ENCODE measurements at places on chromosomes 4 and X.

DNA sequence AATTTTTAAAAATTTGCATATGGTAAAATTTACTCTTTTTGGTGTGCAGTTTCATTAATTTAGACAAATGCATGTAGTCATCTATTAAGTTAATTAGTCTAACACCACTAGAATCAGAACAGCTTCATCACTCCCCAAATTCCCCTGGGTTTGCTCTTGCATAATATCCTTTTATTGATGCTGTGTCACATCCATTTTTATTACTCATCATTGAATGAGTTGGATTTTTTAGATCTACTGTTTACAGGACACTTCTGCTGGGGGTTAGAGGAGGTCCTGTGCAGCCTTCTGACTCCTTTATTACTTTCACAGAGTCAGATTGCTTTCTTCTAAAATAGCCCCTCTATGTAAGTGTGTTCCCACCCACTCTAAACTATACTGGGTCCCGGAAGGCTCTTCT, 65.9 kb downstream of the MTHFD2L start:
- DNase-seq: no peak

GRCh38 chr4:165927815-165928214, 54.8 kb downstream of the TLL1 start:
- DNase-seq: no peak

DNA sequence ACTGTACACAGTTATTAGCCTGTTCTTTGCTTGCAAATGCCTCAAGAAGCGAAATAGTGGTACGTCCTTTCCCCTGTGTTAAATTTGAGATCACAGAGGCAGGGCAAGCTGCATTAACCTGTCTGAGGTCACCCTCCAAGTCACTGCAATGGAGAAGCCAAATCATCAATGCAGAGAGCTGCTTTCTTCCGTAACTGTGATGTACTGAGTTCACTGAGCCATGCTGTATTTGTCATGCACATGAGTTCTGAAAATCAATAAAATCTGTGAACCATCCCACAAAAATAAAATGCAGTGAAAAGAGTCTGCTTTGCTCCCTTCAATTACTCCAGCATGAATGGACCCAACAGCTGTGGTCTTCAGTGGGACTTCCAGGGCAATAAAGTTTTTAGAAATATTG, 393.5 kb downstream of the KCNIP4 start:
- no peak for DNase-seq

DNA sequence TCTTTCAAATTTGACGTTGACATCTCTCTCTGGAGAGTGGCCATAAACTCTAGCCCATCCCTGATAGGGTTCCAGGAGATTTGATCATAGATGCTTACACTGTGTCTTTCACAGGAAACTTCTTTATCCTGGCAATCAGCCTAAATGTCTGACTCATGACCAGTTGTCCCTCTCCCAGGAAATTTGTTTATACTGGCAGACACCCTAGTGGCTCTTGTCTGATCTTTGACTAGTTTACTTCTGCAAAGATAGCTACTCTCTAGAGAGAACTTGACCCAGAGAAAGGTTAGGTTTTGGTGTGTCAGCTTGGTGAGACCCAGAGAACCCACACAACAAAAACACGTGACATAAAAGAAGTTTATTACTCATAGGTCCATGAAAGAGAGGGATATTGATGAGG, 509.8 kb downstream of the CENPC start:
- no peak for DNase-seq

GRCh38 chr4:140659943-140660700, 91.4 kb upstream of the UCP1 start:
- no peak for DNase-seq

DNA sequence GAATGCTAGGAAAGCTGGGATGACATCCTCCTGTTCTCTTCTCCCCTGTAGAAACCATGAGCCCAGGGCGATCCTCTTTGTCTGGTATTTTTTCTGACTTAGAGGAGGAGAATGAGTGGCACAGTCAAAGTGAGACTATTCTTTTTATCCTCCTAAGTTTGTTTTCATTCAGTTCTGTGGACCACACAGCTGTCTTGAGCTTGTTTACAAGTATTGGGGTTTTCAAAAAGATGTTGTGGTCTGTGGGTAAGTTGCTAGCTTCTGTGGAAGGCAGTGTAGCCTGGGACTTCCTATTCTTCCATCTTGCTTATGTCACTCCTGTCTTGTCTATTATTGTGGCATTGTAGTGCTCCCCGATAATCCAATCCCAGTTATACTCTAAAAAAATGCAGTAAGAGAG, 223.0 kb downstream of the PAPSS1 start:
- no peak for DNase-seq

DNA sequence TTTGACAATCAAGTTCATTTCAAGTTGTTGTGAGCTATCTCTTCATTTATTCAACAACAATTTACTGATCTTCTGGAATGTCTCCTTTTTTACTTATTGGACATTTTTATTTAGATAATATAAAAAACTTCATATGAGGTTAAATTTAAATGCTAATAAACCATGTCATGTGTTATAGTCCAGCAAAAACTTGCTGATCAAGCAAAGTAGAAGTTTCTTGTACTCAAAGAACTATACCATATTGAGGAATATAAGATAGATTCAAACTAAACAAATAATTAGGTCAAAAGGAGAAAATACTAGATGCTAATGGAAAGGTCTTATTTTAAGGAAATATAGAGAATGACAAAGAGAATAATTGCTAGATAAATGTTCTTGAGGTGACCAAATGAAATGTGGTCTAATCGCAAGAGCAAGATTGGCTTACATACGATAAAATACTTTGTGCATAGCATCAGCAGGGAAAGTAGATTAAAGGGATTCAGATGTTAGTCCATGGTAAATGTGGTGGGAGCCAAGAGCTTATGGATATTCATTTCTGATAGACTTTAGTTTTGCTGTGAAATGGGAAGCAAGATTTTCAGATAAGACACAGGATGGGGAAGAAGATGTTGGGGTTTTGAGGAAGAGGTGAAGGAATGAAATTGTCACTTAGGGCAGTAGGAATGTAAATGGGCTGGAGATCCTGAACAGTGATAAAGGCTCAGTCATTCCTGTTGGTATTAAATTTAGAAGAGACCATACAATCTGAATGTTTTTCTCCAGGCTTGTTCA, 229.5 kb downstream of the MAPK10 start:
- DNase-seq: no peak

DNA sequence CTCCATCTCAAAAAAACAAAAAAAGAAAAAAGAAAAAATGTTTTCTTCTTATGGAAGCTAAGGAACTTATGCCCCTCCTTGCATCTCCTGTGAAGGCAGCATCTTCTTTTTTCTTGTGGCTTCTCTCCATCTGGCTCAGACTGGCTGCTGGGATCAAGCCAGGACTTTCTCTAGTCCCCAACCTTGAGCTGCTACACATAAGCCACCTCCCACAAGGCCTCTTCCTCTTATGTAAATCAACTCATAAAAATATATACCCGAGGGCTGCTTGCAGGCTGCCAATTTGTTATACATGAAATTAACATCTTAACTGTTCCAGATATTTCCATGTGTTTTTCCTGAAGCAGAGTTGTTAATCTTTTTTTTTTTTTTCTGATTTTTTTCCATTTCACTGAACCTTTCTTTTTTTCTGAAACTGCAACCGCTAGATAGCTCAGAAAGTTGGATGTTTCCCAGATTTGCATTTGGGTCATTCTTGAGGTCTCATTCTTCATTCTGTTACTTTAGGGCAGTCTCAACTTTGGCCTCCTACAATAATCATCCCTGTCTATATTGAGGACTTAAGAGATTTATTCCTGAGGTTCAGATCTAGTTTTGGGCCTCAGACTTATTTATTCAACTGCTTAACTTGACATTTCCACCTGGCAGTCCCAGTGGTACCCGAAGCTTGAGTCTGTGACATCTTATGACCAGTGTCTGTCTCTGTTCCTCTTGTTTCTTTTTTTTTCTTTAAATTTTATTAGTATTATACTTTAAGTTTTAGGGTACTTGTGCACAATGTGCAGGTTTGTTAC, 10.3 kb downstream of the SNX25 start:
- DNase-seq: no peak

- DNase-seq: no peak
Measured at GRCh38 chrX:109281483-109282275, 200.2 kb downstream of the GUCY2F start.

- DNase-seq: no peak
Measured at GRCh38 chr4:100246697-100247096, 56.4 kb upstream of the DDIT4L start.

GRCh38 chrX:49991758-49992157, 69.4 kb downstream of the CLCN5 start:
- DNase-seq: no peak

DNA sequence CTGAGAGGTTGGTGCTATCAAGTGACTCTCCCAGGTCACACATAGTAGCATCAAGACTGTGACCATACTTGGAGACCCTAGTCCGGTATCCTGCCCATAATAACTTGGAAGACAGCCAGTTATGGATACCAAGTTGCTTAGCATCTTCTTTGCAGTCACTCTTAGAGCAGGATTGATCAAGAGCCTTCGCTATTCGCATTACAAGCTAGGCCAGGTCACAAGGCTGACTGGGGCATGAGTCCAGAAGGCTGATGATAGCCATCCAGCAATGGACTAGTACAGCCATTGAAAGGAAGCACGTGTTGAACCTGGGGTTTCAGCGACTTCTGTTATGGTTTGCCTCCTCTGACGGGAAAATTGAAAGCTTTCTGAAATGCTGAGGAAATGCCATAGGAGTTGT, 157.6 kb downstream of the POLA1 start:
- no peak for DNase-seq

DNA sequence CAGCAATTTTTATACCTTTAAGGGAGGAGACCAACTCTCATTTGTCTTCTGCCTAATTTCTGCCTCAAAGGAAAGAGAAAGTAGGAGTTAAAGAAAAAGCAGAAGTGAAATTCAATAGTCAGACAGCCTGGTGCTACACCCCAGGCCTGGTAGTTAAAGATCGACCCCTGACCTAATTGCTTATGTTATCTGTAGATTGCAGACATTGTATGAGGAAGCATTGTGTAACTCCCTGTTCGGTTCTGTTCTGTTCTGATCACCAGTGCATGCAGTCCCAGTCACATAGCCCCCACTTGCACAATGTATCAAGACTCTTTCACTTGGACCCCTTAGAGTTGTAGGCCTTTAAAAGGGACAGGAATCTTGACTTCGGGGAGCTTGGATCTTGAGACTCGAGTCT, 335.9 kb upstream of the AR start:
- DNase-seq: no peak
